ENCODE measurements at places on chromosomes 3 and 15.

GRCh38 chr3:13332158-13332557 is 88.0 kb downstream of the NUP210 start:
- peak; percentile 51 for DNase-seq

GRCh38 chr3:57971975-57972374 is 36.2 kb upstream of the FLNB start:
- no peak for DNase-seq

GRCh38 chr3:14057701-14058100 is 67.0 kb downstream of the CHCHD4 start:
- DNase-seq: no peak

DNA sequence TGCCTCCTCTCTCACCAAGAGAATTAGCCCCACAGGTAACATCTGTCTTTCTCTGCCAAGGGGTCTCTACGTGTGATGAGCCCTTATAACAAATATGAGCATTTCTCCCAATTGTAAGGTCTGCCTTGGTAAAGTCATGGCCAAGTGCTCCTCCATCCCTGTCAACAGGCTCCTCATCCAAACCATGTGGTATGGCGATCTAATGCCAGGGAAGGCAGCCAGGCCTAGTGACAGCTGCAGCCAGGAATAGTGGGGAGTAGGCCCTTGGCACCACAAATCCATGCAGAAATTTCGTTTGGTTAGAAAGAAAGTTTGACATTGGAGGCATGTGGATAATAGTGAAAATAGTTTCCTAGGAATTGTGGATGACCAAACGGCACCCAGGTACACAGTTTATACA is 4.7 kb upstream of the LRTM1 start:
- no peak for DNase-seq

DNA sequence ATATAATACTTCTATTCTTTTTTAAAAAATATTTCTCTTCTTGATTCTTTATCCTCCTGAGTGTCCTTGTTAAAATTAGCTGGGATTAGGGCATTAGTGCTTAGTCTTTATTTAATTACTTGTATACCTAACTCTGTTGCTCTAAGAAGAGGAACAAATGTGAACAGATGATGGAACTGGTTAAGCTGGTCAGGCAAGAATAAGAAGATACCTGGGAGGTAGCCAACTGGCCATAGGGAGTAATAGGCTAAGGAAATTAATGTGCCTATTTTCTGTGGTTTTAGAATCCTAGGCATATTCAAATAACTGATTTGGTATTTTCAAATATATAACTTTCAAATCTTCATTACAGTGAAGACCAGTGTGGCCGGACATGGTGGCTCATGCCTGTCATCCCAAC is 54.4 kb downstream of the EIF3J start:
- no peak for DNase-seq

GRCh38 chr3:130816561-130817445 is 70.2 kb upstream of the PIK3R4 start:
- DNase-seq: no peak

GRCh38 chr3:23800731-23801130 is 5.0 kb upstream of the UBE2E1 start:
- DNase-seq: no peak

GRCh38 chr3:58350627-58351013 is 17.9 kb downstream of the PXK start:
- no peak for DNase-seq

- DNase-seq: no peak
These were observed 161.2 kb downstream of the APBA2 start for GRCh38 chr15:29046977-29047376.

GRCh38 chr15:25700916-25701315 is 162.2 kb downstream of the ATP10A start:
- no peak for DNase-seq

- DNase-seq: no peak
These were observed 866.9 kb downstream of the ROBO1 start for GRCh38 chr3:78900880-78901279.

DNA sequence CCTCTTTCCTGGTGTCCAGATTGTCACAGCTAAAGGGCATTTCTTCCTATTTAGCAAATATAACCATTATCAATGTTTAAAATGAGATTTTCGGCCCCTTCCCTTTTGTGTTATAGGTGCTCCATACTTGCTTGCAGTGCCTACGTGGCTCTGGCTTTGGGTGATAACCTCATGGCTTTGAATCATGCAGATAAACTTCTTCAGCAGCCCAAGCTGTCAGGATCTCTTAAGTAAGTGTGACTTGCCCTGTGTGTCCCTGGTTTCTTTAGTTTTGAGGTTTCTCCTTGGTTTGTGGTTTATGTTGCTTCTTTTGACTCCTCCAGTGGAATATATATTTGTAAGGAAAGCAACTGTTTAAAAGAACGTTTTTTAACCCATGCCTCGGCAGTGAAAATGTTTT is 58.5 kb upstream of the TRIM71 start:
- DNase-seq: no peak

DNA sequence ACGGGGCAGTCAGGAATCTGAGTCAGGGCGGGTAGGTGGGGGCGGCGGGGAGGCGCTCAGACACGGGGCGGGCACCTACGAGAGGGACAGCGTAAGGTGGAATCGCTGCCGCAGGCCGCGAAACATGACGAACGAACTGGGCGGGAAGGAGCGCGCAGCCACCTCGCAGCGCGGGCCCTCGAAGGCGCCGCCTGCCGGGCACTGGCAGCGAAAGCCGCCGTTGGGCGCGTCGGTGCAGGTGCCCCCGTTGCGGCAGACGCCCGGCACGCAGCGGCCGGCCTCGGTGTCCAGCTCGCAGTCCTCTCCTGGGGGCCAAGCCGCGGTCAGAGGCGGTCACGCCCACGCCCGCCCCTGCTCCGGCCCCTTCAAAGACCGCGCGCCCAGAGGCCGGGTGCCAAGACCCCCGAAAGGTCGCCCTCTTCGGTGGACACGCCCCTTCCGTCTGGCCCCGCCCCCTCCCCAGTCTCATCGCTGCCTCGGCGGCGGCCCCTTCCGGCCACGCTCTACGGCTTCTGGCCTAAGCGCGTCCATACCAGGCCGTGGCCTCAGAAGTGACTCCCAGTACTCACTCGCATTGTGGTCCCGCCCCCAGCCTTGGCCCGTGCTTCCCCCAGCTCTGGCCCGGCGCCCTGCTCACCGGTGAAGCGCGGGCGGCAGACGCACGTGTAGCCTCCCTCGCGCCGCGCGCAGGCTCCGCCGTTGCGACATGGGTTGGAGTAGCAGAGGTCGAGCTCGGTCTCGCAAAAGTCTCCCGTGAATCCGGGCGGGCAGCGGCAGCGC is 6.4 kb downstream of the CELSR3 start:
- no peak for DNase-seq

DNA sequence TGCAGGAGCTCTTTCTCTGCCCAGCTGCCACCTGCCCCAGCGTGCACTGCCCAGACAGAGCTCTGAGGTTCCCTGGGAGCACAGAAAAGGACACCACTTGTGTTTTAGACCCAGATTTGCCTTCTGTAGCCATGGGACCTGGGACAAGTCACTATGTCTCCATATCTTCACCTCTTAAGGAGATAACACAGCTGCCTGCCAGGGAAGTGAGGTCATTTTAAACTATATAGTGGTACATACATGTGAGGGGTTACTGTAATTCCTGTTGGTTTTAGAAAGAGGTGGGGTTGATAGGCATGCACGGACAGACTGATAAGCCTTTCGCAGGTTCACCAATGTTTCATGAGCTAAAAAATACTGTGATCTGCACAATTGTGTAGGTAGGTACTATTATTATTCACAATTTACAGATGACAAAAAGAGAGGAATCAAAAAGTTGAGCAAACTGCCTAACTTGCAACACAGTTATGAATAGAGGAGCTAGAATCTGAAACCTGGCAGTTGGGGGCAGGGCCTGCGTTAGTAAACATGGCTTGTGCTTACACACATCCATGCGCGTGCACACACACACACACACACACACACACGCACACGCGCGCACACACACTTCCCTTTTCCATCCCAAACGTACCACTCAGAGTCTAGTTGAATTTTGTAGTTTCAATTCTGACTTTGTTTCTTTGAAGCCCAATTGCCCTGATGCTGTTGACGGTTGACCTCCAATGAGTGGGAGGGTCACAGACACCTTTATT is 193.6 kb downstream of the FAM43A start:
- DNase-seq: no peak

DNA sequence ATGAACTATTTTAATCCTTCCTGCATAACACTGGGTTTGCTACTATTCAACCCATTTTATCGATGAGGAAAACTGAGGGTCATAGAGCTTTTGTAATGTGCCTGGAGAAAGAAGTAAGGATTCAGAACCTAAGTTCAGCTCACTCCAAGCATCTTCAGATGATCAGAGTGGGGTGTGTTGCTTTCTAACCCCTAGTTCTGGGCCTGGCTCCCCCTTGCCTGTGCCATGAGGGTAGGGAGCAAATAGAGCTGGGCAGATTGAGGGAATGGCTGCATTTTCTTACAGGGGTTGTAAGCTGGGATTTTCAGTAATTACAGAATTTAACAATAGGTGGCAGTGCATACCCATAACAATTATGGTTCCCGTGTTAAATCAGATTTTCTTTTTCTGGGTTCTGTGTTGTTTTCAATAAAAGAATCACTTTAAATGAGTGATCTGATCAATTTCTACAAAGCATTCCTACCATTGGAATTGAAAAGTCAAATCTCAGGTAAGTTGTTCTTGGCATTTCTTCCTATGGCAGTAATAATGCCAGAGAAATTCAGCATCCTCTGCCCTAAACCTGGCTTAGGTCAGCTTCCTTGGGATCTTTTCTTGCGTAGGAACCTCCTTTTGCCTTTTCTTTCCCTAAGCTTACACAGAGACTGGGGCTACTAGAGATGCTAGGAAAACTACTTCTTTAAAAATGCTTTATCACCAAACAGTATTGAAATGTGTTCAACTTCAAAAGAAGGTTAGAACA is 103.8 kb upstream of the IL12A start:
- no peak for DNase-seq

- no peak for DNase-seq
These were observed 1.7 kb downstream of the SPATA12 start for GRCh38 chr3:57062101-57062631.

DNA sequence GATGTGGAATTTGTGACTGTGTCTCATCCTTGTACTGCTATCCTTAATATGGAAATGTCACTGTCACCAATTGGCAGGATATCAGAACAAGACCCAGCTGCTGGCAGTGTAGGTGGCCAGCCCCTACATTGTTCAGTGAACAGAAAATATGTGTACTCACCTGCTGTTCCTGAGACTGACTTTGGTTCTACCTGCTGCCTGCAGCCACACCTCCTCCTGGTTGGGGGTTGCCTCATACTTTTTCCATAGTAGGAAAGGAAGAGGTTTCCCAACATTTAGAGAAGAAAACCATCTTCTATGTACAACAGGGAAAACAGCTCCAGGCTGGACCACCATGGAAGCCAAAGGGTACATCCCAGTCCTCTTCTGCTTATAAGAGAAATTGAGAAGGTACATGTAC is 35.9 kb downstream of the SLC12A1 start:
- DNase-seq: no peak

- no peak for DNase-seq
These were observed 469.3 kb upstream of the MCTP2 start for GRCh38 chr15:93762036-93762435.

- no peak for DNase-seq
These were observed 213.2 kb upstream of the DCBLD2 start for GRCh38 chr3:99114565-99115291.

DNA sequence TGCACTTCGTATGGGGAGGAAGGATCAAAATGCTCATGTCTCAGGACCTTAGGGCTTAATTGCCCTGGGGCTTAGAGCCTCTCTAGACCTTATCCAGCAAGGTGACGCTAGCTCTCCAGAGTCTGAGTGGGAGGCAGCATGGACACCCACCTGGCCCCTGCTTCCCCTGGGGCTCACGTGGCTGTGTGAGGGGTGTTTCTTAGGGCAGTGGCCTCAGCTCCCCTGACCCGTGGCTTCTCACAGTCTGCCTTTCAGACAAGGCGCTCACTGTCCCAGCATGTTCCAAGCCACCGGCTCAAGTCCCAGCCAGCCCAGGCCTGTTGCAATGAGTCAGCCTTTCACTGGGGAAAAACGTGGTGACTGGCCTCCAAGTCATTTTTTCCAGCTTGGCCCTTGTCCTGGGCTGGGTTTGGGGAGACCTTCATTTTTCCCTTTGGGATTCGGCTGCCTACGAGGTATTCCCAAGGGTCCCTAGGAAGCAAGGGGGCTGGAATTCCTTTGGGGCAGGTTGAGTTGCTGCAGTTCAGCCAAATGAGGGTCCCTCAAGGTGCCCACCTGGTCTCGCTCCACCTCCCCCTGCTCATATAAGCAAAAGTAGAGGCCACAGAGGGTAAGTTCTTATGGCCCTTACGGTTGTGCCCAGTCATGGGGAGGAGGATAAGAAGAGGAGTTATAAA is 15.7 kb downstream of the BHLHE40 start:
- DNase-seq: no peak

DNA sequence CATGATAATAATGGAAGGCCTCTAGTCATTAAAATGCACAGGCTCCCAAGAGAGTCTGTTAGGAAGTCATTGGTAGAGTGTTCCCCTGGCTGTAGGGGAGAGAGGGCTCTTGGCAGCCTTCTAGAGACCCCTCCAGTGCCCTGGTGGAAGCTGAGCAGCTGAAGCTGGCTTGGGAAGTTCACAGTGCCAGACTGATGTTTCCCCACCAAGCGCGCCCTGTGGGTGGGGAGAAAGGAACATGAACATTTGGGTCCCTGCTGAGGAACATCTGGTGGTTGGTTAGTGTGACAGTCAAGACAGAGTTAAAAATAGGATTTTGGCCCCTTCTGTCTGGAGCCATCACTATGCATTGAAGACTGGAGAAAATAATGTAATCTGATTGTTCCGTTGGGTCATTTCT is 37.1 kb upstream of the RGMA start:
- no peak for DNase-seq

- DNase-seq: no peak
These were observed 52.8 kb downstream of the RAF1 start for GRCh38 chr3:12611117-12611516.

GRCh38 chr3:127775398-127776109 is 46.8 kb downstream of the MGLL start:
- DNase-seq: no peak

DNA sequence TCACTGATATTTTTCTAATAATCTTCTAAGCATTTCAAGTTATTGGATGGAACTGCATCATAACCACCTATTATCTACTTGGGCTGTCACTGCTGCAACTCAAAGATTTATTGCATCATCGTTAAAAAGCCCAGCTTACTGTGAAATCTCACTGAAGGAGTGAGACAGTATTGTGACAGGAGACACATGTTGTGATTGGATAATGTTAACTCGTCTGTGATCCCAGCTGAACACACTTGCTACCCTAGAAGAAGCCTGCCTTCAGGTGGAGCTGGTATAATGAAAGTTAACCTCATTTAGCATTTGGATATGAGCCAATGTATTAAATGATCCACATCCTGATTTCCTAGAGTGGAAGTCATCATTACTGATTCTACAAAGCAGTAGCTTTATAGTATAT is 138.1 kb downstream of the MAP2K5 start:
- DNase-seq: no peak

- DNase-seq: no peak
These were observed 3.4 kb upstream of the LMAN1L start for GRCh38 chr15:74809242-74809641.

GRCh38 chr15:42504631-42505030 is 9.2 kb downstream of the SNAP23 start:
- no peak for DNase-seq
